ENCODE measurements at places on chromosomes 4 and X. TPM values are rescaled to one million over a fixed set of nuclear protein-coding genes. Genes with fewer than 3 reads are reported as not detected.
A peak's percentile ranks its signal among the peaks of the same experiment; 100 is the strongest.

- no peak for DNase-seq
These were observed 180.8 kb upstream of the ANXA3 start for GRCh38 chr4:78370631-78371372.

DNA sequence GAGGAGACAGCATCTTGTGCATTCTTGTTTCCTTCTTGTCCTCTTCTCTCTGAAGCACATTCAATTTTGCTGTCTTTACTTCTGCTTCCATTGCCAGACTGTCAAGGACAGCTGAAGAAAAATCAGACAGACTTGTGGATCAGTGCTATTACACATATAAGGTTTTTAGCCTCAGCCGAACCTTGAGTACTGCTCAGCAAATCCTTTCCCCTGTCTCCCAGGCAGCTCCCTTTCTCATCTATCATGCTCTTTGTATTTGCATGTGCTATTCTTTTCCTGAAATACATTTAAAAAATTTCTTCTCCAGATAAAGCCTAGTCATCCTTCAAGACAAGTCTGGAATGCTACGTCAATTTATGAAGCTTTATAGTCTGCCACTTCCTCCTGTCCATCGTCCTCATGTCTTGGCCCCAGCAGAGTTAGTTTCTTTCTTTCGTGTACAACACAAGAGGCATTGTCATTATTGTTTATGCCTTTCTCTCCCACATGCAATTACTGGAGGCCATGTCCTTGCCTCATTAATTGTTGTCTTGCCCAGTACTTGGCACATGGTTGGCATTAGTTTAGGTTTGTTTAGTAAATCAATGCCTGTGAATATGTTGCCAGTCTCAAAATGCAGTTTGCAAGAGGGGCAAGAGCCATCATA, 45.1 kb downstream of the ADGRL3 start:
- peak; percentile 24 for DNase-seq

DNA sequence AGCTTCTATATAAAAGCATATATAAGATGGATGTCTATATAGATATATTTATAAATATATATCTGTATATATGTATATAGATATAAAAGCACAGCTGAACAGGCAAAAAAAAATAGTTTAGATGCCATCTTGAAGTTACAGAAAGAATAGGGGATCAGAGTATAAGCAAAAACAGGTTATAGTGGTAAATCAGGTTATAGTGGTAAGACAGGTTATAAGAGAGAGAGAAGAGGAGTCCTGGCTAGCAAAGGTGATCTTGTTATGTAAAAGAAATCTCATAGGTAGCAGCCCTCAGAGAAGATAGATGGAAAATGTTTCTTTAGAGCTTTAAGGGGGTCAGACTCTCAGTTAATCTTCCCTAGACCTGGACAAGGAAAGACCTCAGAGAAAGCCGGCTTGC, 1263.1 kb downstream of the PCDH7 start:
- DNase-seq = no peak

GRCh38 chr4:151152028-151152427, 52.6 kb downstream of the RPS3A start:
- DNase-seq = no peak

PAGE2 gene
- polyA plus RNA-seq = not detected

CLGN gene
- 4.3 TPM for polyA plus RNA-seq

NDST3 gene
- 4.5 TPM for polyA plus RNA-seq

GRCh38 chr4:153538487-153539357, 72.6 kb downstream of the TMEM131L start:
- no peak for DNase-seq

DNA sequence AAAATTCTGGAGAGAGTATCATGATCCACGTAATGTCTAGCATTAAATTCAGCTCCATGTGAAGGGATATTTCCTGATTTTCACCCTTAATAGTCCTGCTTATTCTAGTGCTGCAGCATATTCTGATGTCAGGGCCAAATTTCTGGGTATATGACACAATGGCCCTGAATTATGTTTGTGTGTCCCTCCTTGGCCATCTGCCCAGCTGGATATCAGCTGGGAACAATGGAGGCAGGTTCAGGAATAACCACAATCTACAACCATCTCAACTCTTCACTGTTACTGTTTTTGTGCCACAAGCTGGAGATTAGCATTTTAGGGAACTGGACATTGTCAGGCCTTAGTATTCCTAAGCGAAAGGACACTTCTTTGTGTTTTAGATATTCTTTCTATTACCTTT, 3.5 kb downstream of the GLRB start:
- no peak for DNase-seq

DNA sequence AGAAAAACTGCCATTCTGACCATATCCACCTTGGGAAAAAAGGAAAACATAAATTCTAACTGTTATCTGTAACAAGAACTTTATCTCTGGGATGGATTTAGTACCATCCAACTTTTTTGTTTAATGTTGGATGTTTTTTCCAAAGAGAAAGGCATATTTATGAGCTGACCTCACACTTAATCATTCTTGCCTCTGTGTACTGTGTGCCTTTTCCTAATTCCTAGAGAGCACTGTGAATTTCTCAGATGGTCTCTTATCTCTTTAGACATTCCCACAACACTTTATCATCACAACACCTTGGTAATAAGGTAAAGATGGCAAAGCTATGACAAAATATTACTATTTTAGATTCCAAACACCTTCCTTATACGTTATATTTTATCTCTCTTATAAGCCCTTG, 126.2 kb downstream of the COL4A6 start:
- DNase-seq = no peak

- no peak for DNase-seq
These were observed 686 bp downstream of the FIP1L1 start for GRCh38 chr4:53378171-53378482.

POU3F4 gene
- 7.8 TPM for polyA plus RNA-seq

DNA sequence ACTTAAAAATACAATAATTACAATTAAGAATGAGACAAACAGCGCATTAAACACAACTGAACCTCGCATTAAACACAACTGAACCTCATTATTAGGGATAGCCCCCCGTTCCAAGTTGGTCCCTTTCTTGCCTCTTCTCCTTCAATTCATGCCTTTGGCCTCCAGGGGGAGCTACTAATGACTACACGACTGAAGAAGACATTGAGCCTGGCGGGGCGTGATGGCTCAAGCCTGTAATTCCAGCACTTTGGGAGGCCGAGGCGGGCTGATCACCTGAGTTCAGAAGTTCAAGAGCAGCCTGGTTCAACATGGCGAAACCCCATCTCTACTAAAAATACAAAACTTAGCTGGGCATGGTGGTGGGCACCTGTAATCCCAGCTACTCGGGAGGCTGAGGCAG, 56.4 kb upstream of the NWD2 start:
- no peak for DNase-seq

NSUN7 gene
- polyA plus RNA-seq = 20.2 TPM

GRCh38 chrX:56853436-56853835, 124.4 kb downstream of the NBDY start:
- DNase-seq = no peak

- DNase-seq = no peak
These were observed 290.2 kb downstream of the USP46 start for GRCh38 chr4:52368895-52369294.

- peak; percentile 19 for DNase-seq
These were observed 345.3 kb upstream of the BMP3 start for GRCh38 chr4:80685214-80685613.

GAGE12H gene
- polyA plus RNA-seq = not detected

SSX1 gene
- not detected for polyA plus RNA-seq

DNA sequence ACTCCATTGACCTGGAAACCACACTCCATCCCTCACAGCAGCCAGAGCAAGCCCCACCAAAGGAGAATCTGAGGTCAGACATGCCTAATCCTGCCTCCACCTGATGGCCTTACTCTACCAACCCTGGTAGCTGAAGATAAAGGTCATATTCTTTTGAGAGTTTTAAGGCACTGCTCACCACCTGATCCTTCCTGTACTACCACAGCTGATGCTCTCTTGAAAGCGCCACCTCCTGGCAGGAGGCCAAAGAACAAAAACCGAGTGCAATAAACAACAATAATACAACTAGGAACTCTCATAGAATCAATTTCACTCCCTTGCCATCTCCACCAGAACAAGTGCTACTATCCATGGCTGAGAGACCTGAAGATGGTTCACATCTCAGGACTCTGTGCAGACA, 301.6 kb downstream of the NAF1 start:
- DNase-seq = no peak

GRCh38 chr4:183344523-183345255, 22.5 kb upstream of the CLDN24 start:
- no peak for DNase-seq

KLB gene
- 0.27 TPM for polyA plus RNA-seq

NAA11 gene
- polyA plus RNA-seq = not detected

DNA sequence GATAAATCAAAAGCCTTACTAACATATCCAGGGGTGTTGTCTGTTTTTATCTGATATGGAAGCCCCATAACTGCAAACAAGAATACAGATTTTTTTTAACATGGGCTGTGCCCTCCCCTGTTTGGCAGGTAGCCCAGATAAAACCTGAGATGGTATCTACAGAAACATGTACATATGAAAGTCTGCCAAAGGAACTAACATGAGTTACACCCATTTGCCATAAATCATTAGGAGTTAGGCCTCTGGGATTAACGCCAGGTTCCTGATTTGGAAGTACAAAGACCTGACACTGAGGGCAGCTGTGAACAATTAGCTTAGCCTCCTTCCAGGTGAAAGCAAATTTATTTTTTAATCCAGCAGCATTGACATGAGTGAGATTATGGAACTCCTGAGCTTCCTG, 264.3 kb downstream of the TECRL start:
- DNase-seq = no peak

- DNase-seq = no peak
These were observed 4.0 kb downstream of the PPM1K start for GRCh38 chr4:88280228-88280795.

- DNase-seq = no peak
These were observed 144.3 kb upstream of the SMAD1 start for GRCh38 chr4:145337391-145337790.

- no peak for DNase-seq
These were observed 56.6 kb upstream of the LHFPL1 start for GRCh38 chrX:112736310-112736709.

GRCh38 chr4:168743601-168744000, 246.7 kb downstream of the PALLD start:
- no peak for DNase-seq

OPN1LW gene
- not detected for polyA plus RNA-seq

VCX3A gene
- polyA plus RNA-seq = not detected

GRCh38 chrX:109855501-109855900, 122.4 kb upstream of the ACSL4 start:
- no peak for DNase-seq

ARR3 gene
- 1.6 TPM for polyA plus RNA-seq

DNA sequence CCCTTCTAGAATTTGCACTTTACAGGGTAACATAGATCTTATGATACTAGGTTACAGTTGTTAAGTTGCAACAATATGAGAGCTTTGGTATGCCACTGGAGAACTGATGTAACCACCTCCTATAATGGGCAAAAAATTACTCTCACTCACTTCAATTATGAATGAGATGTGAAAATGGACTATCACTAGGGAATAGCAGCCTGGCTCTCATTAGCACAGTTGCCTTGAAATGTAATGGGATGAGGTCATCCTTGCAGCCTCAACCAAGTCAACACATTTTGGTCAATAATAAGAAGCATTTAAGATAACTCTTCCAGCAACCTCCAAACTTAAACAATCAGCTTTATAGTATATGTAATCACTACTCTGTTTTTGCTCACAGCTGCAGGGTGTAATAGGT, 69.4 kb downstream of the TBC1D9 start:
- no peak for DNase-seq

DNA sequence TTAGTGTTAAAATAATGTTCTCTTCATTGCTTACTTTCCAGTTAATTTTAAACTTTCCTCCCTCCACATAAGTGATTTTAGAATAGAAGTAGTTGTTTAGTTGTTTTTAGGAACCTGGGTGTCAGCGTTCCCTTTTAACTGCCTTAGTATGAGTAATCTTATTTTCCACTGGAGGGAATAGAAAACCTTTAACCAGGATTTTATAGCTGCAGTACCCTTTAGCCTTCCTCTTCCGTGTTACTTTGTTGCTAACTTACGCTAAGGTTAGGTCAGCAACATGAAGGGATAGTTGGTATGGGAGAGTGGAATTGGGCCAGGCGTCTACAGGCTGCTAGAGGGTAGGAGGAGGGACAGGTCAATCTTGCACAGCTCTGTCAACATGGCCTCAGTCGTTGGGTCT, 31.5 kb downstream of the SMS start:
- no peak for DNase-seq

- DNase-seq = no peak
These were observed 115.3 kb downstream of the LDB2 start for GRCh38 chr4:16783119-16783518.

DNA sequence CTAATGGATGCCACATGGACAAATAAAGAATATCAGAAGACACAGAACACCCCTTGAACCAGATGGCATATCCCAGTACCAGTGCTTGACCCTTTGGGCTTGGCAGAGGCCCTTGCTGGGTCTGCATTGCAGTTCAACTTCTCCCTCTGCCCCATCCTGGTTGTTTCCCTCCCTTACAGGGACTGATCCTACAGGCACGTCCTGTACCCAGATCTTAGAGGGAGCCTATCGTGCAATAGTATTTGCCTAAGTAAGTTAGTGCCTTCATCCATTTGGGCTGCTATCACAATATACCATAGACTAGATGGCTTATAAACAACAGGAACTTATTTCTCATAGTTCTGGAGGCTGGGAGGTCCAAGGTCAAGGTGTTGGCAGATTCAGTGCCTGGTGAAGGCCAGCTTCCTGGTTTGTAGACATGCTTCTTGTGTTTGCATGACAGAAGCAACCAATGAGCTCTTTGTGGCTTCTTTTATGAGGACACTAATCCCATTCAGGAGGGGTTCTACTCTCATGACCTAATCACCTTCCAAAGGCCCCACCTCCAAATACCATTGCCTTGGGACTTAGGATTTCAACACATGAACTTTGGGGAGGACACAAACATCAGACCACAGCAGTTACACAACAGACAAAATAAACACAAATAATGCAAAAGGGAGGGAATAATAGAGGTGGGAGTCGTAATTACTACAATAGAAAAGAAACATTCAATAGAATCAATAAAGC, 146.5 kb upstream of the MSX1 start:
- no peak for DNase-seq

DNA sequence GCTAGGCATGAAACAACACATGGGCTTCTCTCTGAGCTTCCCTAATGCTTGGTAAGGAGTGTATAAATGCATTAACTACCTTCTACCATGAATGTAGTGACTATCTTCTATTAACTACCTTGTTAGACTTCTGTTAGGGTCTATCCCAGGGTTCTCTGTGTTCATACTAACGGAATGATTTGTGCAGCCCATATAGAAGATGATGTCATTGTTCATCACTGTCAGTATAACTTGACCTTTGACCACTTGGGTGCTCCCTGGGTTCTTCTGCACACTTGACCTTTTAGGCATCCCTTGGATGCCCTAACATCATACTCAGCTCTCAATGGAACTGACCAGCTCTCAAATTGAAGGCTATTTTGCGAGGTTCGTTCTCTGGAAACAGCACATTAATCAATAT, 30.8 kb upstream of the CT47C1 start:
- DNase-seq = no peak

ELOVL6 gene
- polyA plus RNA-seq = 38.2 TPM

All from left kidney (tissue), 8 donors.